Upper lobe of right lung (tissue), 1 donor: ENCODE measurements at places on chromosomes 3 and 15. TPM values are rescaled to one million over a fixed set of nuclear protein-coding genes. Genes with fewer than 3 reads are reported as not detected.

MASP1 gene
- 5.9 TPM for total RNA-seq

CA12 gene
- 6.7 TPM for total RNA-seq

ISLR2 gene
- 4.0 TPM for total RNA-seq

ALPK3 gene
- total RNA-seq: 21.0 TPM

MED12L gene
- total RNA-seq: 0.69 TPM

ROBO2 gene
- total RNA-seq: 27.1 TPM

RNF168 gene
- total RNA-seq: 21.1 TPM

GOLGA8O gene
- total RNA-seq: 2.1 TPM

SYNPR gene
- total RNA-seq: not detected

RCN2 gene
- 39.4 TPM for total RNA-seq

ZNF654 gene
- 20.6 TPM for total RNA-seq

THRB gene
- total RNA-seq: 19.7 TPM

EPHA3 gene
- total RNA-seq: 5.1 TPM

KNG1 gene
- total RNA-seq: 0.14 TPM

RTP3 gene
- not detected for total RNA-seq

SMCO1 gene
- total RNA-seq: not detected

CHDH gene
- 10.9 TPM for total RNA-seq

TMEM42 gene
- 14.4 TPM for total RNA-seq

NMB gene
- total RNA-seq: 9.0 TPM

DNA sequence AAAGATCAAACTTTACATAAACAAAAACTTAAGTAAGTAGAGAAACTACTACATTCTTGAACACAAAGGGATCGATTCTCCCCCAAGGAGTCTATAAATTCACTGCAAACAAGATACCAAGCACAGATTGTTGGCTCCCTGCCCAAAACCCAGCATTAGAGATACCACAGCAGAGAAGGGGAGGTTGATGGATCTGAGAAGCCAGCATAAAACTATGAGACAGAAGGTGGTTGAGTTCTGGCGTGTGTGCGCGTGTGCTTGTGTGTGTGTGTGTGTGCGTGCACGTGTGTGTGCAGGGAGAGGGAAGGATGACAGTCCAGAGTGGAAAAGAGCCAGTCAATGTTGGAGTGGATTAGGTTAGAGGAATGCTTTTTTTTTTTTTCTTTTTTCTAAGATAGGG lies 143.2 kb upstream of the PRR20G start:
- DNase-seq: peak; percentile 2

DNA sequence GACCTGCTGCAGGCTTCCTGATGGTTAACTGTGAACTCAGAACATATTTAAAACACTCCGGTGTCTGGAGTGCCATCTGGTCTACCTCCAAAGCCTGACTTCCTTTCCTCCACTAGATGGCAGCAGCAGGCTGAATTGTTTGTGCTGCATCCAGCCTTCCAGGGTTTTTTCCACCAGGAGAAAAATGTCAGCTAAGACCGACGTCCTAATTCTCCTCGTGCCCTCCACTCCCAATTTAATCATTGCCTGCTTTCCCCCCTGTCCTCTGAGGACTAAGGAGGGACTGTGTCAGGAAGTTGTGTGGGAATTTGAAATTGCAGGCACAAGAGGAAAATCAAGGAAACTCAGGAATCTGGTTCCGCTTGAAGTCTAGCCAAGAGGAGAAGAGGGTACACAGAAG lies 165.2 kb upstream of the UMPS start:
- DNase-seq: no peak

DNA sequence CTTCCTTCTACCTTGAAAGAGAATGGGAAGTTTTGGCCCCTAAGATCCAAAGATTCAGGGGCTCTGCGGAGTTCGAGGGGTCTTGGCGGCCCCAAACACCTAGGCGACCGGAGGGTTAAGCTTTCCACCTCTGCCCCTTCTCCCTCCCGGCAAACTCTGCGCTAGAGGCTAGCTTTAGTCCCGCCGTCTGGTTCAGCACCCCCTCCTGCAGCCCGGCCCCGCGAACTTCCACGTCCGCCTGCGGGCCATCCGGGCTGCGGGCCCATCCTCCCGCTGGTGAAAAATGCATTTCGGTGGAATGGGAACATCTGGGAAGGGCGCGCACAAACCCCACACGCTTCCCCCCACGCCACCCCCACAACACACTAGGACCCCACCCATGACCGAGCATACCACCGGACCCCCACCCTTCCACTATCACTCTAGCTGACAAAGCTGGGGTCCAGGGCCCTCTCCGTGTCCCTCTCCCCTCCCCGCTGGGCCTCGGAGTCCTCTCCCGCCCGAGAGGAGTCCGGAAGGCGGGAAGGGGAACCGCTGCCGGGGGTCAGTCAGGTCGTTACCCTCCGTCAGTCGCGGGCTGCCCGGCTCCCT lies 1.0 kb downstream of the SHOX2 start:
- DNase-seq: peak; percentile 58

GRCh38 chr15:72178976-72179585 lies 18.5 kb downstream of the GRAMD2A start:
- no peak for DNase-seq

GRCh38 chr15:84035399-84035766 lies 200.2 kb upstream of the GOLGA6L4 start:
- no peak for DNase-seq

GRCh38 chr15:89105147-89105546 lies 16.9 kb downstream of the ABHD2 start:
- no peak for DNase-seq

GRCh38 chr3:19148768-19149091 lies 420 bp downstream of the KCNH8 start:
- DNase-seq: no peak

DNA sequence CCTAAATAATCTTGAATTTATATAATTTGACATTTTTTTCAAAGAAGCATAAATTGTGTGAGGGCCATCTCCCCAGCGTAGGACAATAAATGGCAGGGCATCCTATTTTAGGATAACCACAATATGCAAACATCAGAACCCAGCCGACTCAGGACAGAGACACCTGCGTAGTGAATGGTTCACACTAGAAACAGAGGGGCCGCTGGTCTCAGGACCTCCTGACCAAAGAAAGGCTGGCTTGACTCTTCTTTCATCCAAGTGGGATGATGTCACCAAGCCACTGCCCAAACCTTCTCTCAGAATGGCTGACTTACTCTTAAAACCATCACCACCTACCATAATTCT lies 162.1 kb downstream of the FOXP1 start:
- DNase-seq: no peak

- DNase-seq: no peak
These were observed 11.1 kb downstream of the TFG start for GRCh38 chr3:100720426-100720825.

GRCh38 chr3:137946356-137946973 lies 63.5 kb upstream of the CLDN18 start:
- peak; percentile 72 for DNase-seq

DNA sequence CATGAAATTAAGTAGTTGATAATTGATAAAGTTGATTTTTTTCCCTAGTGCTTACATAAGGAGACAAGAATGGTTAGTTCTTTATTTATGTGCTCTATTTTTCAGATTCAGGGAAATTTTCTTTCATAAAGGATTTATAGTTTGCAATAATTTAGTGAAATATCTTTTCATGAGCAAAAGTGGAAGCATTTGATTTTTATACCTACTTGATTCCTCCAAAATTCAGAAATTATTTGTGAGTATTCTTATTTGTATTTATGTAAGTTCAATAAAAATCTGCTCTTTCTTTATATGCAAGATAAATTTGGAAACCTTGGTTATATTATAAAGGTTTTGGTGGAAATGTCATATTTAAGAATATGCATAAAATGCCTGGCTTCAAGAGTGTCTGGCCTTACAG lies 14.7 kb upstream of the SLCO2A1 start:
- DNase-seq: no peak

DNA sequence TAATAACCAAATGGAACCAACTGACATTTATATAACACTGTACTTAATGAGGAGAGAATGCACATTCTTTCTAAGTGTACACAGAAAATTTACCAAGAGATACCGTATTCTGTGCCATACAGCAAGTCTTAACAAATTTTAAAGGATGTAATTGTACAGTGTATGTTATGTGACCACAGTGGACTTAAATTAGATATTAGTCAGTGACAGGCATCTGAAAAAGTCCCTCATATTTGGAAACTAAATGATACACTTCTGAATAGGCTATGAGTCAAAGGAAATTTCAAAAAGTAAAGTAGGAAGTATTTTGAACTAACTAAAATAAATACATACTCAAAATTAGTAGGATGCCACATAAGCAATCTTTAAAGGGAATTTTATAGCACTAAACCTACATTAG lies 59.6 kb upstream of the P3H2 start:
- DNase-seq: no peak

DNA sequence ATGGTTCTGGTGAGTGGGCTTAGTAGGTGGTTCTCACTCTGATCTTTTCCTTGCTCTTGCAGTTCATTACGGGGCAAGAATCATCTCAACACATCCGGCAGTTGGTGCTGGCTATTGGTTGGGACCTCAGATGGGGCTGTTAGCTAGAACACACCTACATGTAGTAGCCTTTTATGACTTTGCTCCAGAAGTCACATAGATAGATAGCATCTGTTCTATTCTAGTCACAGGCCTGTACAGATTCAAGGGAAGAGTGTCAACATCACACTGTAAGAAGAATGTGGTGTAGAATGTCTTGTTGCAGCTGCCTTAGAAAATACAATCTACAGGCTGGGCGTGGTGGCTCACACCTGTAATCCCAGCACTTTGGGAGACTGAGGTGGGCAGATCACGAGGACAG lies 15.1 kb downstream of the RAB5A start:
- DNase-seq: no peak

DNA sequence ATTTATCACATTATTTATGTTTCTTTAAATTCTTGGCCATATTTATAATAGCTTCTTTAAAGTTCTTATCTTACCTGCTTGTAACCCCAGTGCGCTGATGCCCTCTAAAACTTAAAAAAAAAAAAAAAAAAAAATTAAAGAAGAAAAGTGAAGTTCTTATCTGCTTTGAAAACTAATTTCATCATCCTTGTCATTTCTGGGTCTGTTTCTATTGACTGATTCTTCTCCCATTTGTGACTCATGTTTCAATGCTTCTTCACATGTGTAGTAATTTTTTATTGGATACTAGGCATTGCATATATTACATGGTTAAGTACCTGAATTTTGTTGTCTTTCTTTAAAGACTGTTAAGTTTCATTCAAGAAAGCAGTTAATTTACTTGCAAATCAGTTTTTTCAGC lies 3.4 kb upstream of the SEC22A start:
- no peak for DNase-seq

GRCh38 chr15:73923488-73924164 lies 2.6 kb upstream of the LOXL1 start:
- no peak for DNase-seq

DNA sequence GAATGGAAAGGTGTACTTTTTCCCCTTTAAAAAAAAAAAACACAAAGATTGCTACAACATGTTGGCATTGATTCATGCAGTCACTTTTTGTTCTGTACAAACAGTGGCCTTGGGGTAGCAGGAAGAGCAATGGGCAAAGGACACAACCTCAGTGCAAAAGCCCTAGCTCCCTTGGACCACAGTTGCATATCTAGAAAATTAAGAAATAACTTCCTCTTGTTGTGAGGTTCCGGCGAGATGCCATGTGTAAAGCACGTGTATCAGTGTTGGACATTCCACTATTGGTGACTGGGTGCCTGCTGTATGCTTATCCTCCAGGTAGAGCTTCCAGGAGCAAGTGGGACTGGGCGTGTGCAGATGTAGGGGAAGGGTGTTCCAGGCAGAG lies 164.5 kb downstream of the THSD4 start:
- no peak for DNase-seq

DNA sequence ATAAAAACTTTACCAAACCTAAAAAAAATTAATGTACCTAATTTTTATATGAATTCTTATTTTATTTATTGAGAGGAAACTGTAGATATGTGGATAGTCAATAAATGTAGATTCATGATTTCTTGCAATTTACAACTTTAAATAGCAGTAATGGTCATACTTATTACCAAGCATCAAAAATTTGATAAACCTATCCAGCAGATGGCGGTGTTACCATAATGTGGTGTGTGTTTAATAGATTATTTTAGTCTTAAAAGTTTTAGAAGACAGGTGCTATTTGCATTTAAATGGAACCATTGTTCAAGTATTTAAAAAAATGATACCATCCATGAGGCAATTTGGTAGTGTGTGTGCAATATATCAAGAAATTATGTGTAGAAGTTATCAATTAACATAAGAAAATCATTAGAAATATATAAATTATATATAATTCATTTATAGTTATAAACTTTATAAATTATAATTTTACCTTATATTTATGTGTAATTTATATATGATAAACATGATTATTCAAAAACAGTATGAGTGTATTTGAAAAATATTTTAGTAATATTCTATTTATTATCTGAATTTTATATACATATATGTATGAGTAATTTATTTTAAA lies 176.0 kb upstream of the BCHE start:
- no peak for DNase-seq

- DNase-seq: peak; percentile 72
These were observed 161.8 kb upstream of the TBL1XR1 start for GRCh38 chr3:177358977-177359592.

DNA sequence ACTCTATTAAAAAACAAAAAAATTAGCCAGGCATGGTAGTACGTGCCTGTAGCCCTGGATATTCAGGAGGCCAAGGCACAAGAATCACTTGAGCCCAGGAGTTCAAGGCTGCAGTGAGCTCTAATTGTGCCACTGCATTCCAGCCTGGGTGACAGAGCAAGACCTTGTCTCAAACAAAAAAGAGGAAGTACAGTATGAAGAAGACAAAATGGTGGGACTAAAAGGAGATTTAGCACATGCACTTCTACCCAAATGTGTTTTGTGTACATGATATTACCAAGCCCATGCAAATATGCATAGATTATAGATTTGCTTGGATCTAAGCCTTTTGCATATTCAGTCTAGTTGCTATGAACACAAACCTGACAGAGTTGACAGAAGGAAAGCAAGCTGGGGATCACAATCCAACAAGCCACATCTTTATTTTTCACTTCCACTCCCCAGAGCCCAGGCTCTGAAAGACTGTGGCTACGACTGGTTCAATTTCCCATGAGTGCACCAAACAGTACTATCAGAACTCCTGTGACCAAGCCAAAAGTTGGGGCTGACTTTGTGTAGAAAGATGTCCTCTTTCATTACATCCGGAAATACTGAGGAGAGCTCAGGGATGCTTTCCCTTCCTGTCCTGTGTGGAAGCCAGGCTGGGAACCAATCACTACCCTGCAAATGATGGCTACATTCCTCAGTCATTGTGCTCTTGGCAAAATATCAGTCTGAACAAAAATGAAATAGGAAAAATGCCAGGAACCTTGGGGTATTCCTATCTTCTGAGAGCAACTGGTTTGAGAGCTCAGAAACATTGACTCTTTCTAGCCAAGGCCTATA lies 49.4 kb downstream of the TGM4 start:
- no peak for DNase-seq

DNA sequence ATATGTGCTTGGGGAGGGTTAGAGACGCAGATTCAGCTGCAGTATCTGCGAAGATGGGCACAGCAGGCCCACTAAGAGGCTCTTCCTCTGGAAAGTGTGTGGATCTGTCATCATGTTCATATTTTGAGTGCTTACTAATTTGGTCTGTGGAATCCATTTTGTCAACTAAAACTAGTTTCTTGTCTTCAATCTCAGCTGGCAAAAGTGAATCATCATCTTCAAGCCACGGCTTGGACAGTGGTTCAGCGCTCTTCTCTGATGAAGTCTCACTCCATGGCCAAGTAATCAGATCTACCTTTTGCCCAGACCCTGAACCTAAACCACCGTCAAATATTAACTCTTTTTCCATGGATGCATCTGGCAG lies 76.2 kb downstream of the IMPG2 start:
- DNase-seq: no peak

GRCh38 chr15:66184492-66184891 lies 69.1 kb downstream of the MEGF11 start:
- DNase-seq: no peak

GRCh38 chr15:26525096-26525495 lies 247.8 kb downstream of the GABRB3 start:
- DNase-seq: no peak
